ENCODE measurements at places on chromosomes 5 and 9.

DNA sequence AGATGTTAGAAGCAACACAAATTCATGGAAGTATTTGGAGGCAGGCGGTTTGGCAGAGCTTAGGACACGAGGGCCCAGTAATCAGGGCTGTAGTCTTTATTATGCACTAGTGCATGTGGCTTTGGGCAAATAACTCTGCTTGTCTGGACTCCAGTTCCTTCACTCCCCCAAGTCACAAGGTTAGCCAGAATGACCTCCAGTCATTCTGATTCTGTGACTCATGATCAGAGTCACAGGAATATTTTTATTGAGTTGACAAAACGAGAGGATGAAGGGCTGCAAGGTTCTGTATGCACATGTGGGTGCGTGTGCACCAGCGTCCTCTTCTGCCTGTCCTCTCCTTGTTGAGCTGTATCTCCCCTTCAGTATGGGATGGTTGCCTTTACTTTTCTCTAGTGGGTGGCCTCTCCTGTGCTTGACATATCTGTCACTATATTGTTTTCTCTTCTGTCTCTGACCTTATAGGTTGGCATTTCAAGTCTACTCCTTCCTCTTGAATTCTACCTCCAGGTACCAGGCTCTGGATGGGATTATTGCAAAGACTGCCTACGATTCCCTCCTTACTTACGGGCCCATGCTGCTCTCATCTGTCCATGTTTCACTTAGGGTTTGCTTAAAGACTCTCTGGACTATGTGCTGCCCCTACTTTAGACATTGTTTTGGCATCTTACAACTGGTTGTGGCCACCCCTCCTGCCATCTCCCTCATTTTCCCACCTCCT is 94.6 kb downstream of the KDM4C start:
- no peak for DNase-seq

DNA sequence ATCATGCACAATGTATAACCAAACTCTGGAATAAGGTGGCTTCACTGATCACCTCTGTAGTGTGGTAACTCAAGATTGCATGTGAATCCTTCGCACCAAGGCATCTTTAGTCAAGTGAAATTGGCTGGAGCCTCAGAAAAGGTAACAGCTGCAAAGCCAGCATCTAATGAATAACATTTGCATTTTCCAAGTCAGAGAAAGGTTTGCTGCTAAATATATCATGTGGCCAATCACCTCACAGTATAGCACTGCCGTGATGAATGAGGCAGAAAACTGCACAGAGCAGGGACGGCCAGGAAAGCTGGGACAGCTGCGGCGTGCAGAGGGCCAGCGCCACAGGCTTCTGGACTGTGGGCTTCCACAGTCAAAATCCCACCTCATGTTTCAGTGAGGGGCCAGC is 18.5 kb downstream of the MRPS27 start:
- no peak for DNase-seq

- no peak for DNase-seq
Observed at GRCh38 chr5:68522863-68523262, 307.3 kb downstream of the PIK3R1 start.

DNA sequence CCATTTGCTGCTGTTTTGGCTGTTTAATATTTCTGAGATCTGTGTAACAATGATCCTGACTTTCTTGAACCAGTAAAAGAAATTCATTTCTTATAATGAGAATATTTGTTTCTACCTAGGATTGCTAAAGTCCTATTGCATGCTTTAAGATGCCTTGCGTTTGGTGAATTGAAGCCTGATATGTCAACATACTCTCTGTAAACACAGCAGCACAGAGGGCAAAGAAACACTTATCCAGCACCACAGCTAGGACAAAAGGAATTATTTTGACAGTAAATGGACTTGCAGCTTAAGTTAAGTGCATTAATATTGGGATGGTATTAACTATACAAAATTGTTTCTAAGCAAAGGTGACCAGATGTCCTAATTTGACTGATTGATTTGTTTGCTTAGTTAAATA is 2031.2 kb upstream of the CDH6 start:
- DNase-seq = no peak

DNA sequence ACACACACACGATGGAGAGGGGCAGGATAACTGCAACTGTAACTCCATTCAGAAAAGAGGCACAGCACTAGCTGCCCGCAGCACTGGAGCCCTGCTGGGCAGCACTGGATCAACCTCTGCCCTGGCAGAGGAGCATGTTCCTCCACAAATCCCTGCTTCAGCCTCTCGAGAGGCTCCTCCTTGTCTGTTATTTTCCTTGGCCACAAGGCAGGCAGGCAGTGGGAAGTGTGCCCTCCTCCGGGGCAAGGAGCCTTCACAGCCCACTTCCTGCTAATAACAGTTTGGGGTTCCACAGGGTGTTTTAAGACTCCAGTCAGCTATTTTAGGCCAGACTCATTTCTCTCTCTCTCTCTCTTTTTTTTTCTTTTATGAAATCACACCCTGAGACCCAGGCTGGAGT is 11.8 kb downstream of the FXN start:
- no peak for DNase-seq

DNA sequence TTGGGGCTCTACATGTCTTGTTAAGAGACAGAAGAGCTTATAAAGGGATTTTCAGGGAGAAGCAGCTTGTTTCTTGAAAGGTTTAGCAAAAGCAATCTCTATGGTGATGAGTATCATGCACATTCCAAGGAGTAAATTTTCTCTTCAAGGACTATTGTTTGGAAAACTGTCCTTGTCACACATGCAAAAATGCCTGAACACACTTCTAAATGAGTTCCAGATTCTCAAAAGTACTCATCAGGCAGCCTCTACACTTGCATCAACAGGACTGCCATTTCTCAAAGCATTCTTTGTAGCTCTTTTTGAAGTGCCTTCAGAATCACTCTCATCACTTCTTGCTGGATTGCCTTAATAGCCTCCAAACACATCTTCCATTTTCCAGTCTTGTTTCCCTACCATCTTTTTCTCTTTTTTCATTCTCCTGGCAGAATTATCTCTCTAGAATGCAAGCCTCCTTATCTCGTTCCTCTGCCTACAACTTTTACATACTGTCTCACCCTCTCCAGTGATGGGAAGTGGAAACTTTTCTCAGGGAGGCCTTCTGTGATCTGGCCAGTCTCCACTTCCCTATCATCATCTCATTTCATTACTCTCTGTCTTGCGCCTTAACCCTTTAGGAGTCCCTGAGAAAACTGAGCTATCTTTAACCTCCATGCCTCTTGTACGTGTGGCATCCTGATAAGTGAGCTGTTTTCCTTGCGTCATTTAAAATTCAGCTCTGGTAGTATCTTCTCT is 631.5 kb upstream of the TLE4 start:
- DNase-seq = no peak

- no peak for DNase-seq
Observed at GRCh38 chr5:179616002-179616594, 7.4 kb downstream of the HNRNPH1 start.

DNA sequence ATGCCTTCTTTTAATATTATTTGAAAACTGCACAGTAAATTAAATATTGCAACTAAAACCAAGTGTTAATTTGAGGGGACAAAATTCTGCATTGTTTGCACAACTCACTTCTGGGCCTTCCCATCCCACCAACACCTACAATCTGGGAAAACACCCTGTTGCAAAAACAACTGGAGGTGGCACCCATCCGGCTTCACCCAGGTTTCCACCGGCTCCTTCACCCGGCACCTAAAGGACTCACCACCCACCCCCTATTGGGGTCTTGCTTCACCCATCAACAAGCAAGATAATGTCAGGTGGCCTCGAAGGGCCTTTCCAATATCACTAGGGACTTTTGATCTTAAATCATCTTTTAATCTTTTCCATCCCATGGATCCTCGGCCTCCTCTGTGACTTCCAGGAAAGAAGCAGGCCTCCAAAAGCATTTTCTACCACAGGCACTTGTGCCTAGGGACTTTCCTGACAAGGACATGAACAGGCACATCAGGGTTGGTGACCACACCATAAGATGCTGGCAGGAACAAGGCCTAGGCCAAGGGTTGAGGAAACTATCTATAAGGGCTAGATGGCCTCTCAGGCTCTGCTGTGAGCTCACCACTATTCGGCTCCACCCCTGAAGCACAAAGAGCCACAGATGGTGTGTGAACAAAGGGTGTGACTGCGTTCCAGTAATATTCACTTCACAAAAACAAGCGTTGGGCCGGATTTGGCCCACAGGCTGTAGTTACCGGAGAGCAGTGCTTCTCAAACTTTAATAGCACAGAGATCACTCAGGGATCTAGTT is 205.1 kb downstream of the AUH start:
- DNase-seq = no peak

- no peak for DNase-seq
Observed at GRCh38 chr9:120663380-120663779, 50.9 kb downstream of the MEGF9 start.

DNA sequence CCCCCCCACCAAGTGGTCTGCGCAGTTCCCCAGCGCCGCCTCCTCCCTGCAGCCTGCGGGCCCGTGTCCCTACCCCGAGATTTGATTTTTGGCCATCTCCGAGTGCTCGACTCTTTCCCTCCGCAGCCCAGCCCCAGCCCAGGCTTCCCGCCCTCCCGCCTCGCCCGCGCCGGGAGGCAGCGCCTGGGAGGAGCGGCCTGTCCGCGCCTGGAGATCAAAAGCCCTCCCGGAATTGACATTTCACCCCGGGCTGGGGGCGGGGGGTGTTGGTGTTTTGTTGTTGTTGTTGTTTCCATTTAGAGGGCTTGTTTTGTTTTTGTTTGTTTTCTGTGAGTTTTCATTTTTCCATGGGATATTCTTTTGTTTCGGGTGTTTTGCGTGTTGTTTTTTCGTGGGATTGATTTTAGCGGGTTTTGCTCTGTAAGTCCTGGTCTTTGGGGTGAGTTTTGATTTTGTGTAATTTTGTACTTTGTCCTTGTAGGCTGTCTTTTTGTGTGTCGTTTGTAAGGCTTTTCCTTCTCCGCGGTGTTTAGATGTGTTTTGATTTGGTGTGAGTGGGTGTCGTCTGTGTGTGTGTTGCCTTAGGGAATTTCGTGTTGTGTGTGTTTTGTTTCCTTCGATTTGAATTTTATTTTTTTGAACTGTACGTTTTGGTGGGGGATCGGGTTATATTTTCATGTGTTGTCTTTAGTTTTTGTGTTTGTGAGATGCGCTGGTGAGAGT is 1.7 kb upstream of the PAX5 start:
- DNase-seq = no peak

DNA sequence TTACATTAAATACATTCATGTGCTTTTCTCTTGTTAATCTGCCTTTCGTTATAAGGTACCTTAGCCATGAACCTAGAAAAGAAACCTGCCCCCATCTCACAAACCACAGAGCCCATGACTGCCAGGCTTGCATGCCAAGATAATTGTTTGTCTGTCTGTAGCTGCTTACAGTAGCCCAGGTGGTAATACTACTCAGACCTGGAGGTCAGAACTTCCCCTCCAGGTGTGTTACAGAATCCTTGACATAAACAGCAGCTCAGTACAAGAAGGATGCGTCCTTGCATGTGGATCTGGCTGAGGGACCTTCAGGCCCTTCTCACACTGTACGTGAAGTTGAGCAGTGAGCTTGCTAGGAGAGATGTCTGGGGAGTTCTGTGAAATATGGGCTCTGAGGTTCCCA is 291.4 kb downstream of the CSNK1G3 start:
- DNase-seq = no peak

DNA sequence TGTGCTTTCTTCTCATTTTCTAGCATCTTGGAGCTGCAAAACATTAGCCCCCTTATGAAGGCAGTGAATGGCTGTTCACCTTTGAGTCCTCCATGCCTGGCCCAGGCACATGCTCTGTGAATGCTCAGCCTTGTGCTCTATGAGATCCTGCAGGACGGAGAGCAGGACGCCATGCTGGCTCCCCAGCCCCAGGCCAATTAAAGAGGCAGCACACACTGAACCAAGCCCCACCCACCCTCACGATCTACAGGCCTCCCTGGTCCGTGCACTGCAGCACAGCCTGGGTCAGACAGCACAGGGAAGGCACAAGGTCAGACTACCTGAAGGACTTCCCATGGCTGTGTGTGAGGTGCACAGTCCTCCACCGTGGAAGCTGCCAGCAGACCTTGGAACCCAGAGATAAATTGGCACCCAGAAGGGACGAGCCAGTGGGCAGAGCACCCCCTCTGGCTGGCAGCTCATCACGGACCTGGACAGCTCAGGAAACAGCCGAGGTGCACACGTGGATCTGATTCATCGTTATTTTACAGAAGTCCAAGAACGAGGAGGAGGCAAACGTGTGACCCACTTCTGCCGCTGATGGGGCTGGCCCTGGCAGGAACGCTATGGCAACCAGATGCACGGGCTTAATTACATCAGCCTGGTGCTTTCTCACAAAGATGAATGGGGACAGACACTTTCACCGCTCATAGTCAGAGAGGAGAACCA is 59.5 kb downstream of the OLFM1 start:
- no peak for DNase-seq

DNA sequence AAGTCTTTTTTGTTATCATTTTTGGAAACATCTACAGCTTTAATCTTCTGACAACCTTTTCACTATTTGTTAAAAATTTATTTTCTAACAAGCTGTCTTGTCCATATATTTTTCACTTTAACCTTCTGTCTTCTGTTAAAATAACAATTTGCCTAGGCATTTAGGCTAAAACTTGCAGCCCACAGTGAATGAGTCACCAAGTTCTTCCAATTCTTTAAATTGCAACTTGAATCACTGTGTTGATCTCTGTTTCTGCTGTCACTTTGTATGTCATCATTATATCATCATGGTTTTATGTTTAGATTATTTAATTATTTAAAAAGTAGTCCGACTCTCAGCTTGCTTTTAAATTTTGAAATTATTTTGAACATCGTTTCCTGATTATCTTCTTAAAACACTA is 473.8 kb upstream of the PTPRD start:
- no peak for DNase-seq

DNA sequence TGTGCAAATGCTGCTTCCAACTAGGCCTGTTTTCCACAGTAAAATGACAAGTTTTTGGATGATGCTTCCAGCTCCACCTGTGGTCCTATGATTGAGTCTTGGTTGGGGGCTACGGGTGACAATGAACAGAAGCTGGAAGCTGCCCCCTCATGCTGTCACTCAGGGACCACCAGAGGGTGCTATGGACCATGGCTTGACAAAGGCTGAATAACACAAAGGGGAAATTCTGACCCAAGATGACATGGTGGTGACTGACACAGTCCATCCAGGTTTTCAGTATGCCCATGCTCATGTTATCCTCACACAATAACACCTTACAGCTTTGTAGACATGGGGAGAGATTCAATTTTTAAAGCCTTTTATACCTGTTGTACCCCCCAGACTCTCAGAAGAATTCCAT is 23.9 kb upstream of the SAP30L start:
- DNase-seq = no peak

- DNase-seq = no peak
Observed at GRCh38 chr9:134010310-134011173, 14.7 kb upstream of the BRD3OS start.

GRCh38 chr9:78927099-78927940 is 630.4 kb downstream of the PSAT1 start:
- DNase-seq = no peak

GRCh38 chr5:32090026-32090754 is 83.9 kb downstream of the GOLPH3 start:
- no peak for DNase-seq

- DNase-seq = peak; percentile 56
Observed at GRCh38 chr5:80190960-80191359, 64.9 kb downstream of the SERINC5 start.

GRCh38 chr5:157384971-157385709 is 74.9 kb upstream of the NIPAL4 start:
- no peak for DNase-seq
